ENCODE measurements at places on chromosomes 3 and 15. TPM values are rescaled to one million over a fixed set of nuclear protein-coding genes. Genes with fewer than 3 reads are reported as not detected.

DNA sequence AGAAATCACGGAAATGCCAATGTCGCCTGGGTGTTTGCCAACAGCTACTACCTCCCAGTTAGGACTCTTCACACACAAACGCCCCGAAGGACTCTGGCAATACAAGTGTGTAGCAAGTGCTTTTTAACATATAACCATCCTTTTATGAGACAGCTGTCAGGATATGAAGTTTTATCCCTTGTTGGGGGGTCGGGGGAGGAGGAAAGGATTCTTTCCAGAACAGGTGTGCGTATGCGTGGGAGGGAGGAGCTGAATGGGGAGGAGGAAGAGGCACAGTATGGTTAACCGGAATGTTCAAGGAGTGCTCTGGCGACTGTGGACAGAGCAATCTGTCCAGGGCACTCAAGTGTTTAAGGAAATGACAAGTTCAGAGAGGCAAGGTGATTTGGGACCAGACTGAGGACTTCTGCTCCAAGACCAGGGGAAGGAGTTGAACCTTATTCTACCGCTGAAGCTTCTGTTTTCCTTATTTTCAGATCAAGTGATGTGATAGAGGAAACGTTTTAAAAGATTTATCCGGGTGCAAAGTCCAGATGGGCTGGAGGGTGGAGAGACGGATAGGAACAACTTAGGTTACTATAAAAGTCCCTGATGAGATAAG is 1.3 kb downstream of the TSPAN3 start:
- peak; percentile 44 for DNase-seq

- no peak for DNase-seq
Observed at GRCh38 chr3:136958939-136959338, 1.2 kb downstream of the IL20RB start.

GRCh38 chr15:88284318-88284998 is 27.9 kb upstream of the NTRK3 start:
- DNase-seq = no peak

DNA sequence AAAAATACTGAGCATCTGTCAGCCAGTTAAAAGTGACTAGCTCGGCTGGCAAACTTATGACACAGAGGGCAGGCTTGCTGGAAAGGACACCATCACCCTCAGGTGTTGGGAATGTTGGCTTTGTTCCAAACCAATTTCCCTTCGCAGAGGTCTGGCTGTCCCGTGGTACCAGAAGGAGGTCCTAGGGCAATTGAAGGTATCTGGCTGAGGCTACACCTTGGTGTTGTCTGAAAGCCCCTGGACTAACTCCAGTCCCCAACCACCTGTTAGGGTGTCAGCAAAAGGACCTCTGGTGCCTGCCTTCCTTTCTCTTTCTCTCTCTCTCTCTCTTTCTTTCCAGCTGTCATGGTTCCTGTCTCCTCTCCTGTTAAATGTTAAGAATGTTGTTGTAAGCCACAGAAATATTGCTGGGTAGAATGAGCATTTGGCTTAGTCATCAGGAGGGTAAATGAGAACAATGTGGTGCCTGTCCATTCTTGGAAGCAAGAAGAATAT is 12.5 kb downstream of the PRR20G start:
- DNase-seq = peak; percentile 3

GRCh38 chr3:50708620-50709019 is 33.9 kb downstream of the DOCK3 start:
- peak; percentile 81 for DNase-seq

The HERC2 gene
- total RNA-seq = 30.2 TPM

The ST3GAL6 gene
- not detected for total RNA-seq

DNA sequence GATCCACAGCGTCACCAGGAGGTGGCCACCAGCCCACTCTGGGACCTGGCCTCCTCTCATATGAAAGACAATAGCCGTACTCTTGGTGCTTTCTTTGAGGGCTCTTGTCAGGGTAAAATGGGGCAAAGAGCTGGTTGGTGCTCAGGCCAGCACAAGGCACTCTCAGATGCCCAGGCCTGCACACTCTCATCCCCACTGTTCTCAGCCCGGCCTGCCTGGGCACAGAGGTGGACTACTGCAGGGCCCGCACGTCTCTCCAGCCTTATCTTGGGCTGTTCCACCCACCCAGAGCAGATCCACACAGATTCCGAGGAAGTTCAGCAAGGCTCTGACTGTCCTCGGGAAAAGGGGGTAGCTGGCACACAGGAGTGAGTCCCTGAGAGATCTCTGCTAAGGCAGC is 122.8 kb upstream of the PRR20G start:
- no peak for DNase-seq

The GOLGA6B gene
- not detected for total RNA-seq

DNA sequence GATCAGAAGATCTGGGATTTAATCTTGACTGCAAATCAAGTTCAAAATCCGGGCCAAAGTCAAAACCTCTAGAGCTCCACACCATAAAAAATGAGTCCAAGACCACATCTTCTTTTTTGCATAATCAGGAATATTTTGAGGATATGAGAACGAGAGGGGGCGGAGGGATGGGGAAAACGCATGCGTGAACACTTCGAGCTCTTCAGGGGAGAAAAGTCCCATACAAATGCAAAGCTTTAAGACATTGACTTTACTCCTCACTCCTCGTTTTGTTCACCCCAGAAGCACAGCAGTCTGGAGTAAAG is 68.2 kb downstream of the SUMF1 start:
- DNase-seq = no peak

The ACAN gene
- 0.68 TPM for total RNA-seq

The RARB gene
- not detected for total RNA-seq

DNA sequence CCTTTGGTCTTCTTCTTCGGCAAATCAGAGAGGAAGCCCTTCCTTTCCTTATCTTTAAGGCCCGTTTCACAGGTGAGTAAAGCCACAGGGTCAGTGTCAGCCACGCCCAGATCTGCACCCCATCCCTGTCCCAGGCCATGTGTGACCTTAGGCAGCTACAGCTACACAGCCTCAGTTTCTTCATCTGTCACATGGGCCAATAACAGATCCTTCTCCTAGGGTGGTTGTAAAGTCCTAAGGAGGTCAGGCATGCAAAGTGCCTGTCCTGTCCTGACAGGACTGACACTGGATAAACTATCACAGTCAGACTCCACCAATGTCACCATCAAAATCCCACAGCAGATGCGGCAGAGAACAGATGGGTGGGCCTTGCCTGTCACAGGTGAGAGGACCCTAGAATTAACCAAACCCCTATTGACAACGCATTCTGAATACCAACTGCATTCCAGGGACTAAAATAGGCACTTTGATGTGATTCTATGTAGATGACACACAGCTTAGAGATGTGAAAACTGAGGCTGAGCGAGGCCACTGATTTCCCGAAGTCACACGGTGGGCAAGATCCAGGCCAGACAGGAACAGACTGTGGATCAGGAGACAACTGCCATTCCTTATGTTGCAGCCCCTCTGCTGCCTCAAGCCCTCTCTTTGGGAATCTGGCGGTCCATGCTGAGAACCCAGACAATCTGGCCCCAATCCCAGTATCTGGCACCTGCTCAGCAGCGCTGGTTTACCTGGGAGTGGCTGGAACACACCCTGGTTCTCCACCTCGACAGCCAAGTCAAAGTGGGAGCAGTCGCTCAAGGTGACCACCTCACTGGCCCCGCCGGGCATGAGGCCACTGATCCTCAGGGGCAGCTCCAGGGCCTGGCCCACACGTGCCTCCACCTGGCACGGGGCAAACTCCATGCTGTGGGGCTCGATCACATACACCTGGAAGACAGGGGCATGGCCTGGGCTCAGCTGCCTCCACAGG is 48.7 kb downstream of the NUP210 start:
- peak; percentile 83 for DNase-seq

The ZMYND10 gene
- total RNA-seq = 10.1 TPM

The ASB14 gene
- total RNA-seq = not detected

DNA sequence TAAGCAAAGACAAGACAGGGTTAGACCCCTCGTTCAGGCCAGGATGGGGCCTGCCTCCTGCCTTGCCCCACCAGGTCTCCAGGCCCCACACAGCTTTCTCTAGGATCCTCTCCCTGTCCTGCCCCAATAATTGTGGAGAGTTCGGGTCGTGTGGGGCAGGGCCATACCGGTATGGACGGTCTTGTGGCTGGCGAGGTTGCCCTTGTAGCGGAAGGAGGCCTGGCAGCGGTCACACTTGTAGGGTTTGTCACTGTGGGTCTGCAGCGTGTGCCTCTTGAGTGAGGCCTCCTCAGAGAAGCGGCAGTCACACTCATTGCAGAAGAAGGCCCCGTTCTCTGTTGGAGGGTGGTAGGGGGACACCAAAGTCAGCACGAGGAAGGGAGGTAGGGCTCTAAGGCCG is 18.7 kb downstream of the BCL6 start:
- no peak for DNase-seq

DNA sequence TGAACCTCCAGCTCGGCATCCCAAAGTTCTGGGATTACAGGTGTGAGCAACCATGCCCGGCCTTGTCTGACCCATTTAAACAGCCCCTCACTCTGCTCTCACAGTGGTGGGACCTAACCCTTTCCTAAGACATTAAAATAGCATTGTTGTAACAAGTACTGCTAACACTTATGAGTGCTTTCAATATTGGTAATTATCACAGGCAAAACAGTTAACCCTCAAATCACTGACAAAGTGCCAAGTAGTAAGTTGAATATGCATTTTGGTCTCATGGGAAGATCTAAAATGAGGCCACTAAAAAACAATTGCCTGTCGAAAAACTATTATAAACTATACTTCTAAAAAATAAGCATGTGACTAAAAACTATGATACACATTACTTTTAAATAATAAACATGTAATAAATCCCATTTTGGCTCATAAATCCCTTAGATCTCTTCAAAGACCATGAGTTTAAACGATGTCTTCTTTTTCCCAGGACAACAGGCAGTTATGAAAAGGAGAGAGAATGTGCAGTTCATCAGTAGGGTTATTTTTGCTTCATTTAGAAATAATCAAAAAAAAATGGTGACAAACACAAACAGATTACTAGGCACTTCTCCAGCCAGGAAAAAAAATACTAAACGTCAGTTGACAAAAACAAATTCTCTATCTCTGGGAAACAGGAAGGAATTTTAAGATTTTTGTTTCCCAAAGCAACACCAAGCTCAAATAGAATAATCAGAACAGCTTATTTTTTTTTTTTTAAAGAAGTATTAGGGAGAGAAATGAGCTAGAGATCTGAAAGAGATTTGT is 95.4 kb downstream of the RFTN1 start:
- no peak for DNase-seq

DNA sequence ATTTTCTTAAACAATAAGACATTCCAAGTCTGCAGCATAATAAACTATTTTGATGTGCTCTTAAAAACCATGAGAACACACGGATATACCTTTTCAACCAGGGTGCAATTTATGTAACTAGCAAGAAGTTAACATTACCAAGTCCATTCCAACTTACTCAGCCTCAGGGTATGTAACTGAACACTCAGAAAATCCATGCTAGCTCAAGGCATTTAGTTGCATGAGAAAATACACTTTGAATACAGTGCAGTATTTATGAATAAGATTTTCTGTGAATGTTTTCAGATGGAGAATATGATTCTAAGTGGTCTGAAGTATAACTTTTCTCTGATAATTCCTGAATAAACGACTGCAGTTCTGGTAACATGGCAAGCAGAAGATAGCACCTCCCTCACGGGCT is 124.3 kb downstream of the SNRK start:
- DNase-seq = no peak

DNA sequence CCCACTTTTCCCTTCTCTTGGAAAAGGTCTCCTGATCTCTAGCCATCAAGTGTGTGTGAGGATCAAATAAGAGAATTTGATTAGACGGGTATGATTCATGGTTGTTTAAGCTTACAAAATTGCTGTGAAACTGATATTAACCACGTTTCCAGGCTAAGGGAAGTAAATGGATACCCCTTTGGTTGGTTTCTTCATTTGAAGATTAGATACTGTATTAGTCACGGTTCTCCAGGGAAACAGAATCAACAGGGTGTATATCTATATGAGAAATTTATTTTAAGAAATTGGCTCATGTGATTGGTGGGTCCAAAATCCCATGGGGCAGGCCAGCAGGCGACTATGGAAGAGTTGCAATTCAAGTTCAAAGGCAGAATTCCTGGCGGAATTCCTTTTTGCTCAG is 112.7 kb upstream of the SELENOK start:
- no peak for DNase-seq

GRCh38 chr15:90807074-90807785 is 61.2 kb upstream of the FURIN start:
- no peak for DNase-seq

DNA sequence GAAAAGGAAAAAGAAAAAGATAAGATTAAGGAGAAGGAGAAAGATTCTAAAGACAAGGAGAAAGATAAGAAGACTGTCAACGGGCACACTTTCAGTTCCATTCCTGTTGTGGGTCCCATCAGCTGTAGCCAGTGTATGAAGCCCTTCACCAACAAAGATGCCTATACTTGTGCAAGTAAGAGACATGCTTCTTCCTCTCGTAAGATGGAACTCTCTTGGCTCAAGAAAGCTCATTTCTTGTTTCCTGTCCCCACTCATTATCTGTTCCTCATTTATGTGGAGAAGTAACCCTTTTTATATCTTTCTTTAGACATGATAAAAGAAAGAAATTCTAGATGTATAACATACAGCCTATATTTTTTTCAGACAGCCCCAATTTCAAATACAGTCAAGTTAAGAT is 101.4 kb downstream of the KLHL25 start:
- DNase-seq = no peak

The RHCG gene
- total RNA-seq = not detected

The GOLGA8G gene
- not detected for total RNA-seq

- no peak for DNase-seq
Observed at GRCh38 chr15:75342221-75342620, 4.6 kb upstream of the NEIL1 start.

- no peak for DNase-seq
Observed at GRCh38 chr15:95958382-95958781, 372.1 kb upstream of the NR2F2 start.

DNA sequence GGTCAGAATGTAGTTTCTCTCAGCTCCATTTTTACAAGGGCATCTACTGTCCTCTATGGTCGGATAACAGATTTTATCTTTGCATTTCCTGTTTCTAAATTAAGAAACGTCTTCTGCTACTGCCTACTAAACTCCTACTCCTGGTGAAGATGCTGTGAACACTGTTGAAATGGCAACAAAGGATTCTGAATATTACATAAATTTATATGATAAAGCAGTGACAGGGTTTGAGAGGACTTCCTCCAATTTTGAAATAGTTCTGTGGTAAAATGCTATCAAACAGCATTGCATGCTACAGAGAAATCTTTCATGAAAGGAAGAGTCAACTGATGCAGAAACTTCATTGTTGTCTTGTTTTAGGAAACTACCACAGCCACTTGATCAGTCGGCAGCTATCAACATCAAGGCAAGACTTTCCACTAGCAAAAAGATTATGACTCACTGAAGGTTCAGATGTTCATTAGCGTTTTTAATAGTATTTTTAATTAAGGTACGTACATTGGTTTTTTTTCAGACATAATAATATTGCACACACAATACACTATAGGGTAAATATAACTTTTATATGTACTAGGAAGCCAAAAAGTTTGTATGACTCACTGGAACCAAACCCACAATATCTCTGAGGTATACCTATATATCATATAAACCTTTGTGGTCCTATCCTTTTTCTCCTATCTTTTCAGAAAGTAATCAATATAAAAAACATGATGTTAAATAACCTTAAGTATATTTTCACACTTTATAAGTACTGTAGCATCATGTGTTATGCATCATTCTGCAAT is 156.1 kb downstream of the STAG1 start:
- DNase-seq = no peak

Measured in G401 (cell line).